Activated CD4-positive, alpha-beta T cell treated with anti-CD3 and anti-CD28 coated beads for 48 hours (primary cell): ENCODE measurements at places on chromosomes 2 and 18.

- DNase-seq, result no peak
These were observed 3.0 kb downstream of the ACOXL start for GRCh38 chr2:110735366-110735765.

GRCh38 chr2:14301331-14301730, 331.2 kb upstream of the LRATD1 start:
- DNase-seq, result no peak

- DNase-seq, result no peak
These were observed 310.6 kb upstream of the ZEB2 start for GRCh38 chr2:144830543-144830942.

- DNase-seq, result no peak
These were observed 48.6 kb downstream of the NRP2 start for GRCh38 chr2:205730701-205731582.

GRCh38 chr2:238994876-238995275, 147.0 kb downstream of the TWIST2 start:
- DNase-seq, result no peak

- no peak for DNase-seq
These were observed 358.9 kb upstream of the ETAA1 start for GRCh38 chr2:67038195-67038594.

- no peak for DNase-seq
These were observed 1.4 kb downstream of the LAMA1 start for GRCh38 chr18:7116001-7116730.

- DNase-seq, result no peak
These were observed 273.5 kb upstream of the HDAC4 start for GRCh38 chr2:239674101-239674980.

DNA sequence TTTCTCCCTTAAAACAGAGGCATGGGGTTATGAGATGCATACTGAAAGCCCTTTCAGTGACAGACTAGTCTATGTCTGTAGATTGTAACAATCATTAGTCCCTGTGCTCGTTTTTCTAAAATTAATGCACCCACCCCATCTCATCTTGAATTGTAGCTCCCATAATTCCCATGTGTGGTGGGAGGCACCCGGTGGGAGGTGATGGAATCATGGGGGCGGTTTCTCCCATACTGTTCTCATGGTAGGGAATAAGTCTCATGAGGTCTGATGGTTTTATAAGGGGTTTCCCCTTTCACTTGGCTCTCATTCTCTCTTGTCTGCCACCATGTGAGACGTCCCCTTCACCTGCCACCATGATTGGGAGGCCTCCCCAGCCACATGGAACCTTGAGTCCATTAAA, 100.9 kb downstream of the AP1S3 start:
- DNase-seq, result no peak

DNA sequence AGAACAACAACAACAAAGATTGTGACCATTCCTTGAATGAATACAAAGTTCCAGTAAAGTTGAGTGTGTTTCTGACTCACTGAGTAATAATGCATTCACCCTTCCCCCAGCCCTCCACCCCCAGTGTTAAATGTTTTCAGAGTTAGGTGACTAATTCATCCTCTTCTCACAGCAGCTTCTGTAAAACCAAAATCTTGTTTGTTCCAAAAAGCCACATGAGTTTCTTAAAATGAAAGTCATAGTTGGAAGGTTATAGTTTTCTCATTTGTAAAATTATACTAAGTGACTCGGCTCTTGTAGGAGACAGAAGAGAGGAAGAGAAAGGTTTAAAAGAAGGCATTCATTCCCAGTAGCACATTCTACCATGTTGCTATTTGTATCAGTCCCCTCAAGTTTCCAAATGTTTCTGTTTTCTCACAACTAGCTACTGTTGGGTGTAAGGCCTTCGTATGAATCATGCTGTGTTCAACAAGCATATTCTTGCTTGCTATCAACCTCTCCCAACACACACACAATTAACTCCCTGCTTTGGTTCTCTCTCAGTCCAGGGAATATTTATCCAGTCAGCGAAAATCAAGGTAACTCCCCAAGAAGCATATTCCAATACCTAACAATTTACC, 75.3 kb downstream of the MBD2 start:
- DNase-seq, result peak; percentile 76

DNA sequence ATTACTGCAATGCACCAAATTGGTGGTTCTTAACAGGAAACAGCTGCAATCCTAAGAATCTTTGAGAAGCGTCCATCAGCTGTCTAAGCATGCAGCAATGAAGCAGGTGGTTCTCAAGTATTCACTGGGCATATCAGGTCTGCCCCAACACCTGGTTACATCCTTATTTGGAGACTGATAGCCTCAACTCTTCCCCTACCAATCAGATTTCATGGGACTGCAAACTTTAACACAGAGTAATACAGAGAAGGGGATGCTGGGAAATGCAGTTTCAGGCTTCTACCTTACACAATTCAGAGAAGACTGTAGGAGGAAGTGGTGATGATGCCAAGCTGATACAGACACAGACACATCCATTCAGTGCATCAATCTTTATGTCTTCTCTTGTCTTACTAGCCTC, 240.5 kb downstream of the BCL2 start:
- no peak for DNase-seq

GRCh38 chr2:38438883-38439612, 62.0 kb upstream of the ATL2 start:
- peak; percentile 5 for DNase-seq

- no peak for DNase-seq
These were observed 44.4 kb downstream of the ALPK2 start for GRCh38 chr18:58584200-58585127.

DNA sequence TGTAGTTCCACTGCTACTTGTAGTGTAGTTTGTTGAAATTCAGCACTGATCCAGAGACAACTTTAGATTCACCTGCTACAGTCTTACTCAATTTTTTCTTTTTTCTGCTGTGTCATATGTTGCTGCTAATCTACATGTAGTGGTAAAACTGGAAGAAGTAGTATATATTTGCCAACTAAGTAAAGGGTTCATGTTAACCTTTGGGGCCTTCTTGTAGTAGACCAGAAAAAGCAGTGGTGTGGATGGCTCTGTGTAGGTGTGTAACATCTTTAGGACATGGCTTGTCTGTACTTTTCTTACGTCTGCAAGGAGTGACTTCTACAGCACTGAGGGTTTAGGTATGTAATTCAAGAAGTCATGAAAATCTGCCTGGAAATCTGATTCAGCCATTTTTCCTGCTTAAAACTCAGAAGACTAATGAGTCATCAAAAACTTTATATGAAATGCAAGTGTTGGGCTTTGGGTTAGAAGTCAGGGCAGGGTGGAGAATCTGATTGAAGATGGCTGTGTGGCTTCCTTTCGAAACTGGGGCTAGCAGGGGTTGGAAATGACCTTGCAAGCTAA, 8.4 kb downstream of the PTPRM start:
- no peak for DNase-seq

GRCh38 chr2:220191031-220191430, 563.6 kb downstream of the SLC4A3 start:
- DNase-seq, result no peak

- no peak for DNase-seq
These were observed 81.0 kb upstream of the PPM1B start for GRCh38 chr2:44087714-44088092.

GRCh38 chr2:127196549-127196948, 23.6 kb downstream of the CYP27C1 start:
- no peak for DNase-seq

GRCh38 chr2:228853151-228853550, 417.9 kb downstream of the PID1 start:
- no peak for DNase-seq

GRCh38 chr2:230016844-230017243, 51.9 kb downstream of the SLC16A14 start:
- DNase-seq, result no peak

DNA sequence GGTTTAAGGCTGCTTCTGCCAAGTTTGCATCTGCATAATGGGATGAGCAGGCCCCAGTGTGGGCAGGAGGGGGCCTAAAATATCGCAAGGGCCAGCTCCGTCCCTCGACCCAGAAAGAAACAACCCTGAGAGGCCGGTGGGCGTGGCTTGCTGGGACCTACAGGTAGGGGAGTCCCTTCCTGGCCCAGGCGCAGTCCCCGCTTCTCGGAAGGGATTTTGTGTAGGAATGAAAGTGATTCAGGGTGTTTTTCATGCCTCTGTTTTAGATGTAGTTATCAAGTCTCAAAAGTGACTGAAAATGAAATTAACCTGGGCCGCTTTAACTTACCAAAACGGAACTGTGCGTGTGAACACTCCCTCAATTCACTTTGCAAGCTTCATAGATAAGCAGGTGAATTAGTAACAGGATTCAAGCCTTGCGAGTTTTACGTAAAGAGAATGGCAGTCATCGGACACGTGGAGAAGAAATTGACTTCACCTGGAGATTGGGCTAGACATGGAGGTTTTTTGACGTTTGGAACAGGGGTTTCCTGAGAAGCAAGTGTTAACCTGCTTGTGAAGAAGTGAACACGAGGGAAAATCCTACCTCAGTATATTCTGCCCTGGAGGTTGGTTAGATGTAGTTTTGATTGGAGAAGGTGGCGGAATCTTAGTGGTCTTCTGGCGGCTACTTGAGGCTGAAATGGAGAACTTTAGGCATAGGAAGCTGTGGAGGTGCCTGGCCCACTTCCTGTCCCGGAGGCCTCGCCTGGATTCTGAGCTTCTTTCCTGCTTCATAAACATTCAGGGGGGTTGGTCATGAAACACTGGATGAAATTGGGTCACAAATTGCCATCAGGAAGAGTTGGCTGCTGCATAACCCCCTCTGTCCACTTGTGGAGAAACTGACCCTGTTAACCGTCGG, 1.7 kb downstream of the NCK2 start:
- DNase-seq, result peak; percentile 97

- no peak for DNase-seq
These were observed 28.5 kb downstream of the NOL4 start for GRCh38 chr18:34196256-34196655.

DNA sequence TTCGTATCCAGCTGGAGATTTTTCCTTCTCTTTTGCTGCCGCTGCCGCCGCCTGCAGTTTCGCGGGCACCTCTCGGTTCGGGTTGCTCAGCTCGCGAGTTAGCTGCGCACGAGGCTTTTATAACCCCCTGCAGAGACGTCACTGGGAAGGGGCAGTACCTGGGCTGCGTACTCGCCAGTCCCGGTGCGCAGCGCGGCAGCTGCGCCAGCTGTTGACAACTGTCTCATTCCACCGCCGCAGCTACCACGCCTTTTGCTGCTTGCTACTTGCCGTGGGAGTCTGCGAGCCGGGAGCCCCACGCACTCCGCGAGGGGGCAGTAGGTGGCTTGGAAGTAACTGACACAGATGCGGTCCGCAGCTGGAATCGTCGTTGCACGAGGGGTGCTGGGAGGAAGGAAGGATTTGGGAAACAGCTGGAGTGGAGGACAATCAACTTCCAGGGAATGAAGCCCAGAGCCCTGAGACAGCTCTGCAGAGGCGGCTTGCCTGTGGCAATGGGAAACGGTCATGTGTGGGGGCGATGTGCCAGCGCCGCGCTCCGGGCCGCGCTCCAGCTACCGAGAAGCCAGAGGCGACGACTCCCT, at the start of gene TACR1:
Gene TACR1 (minus strand): TSS at position 93 of the 584 bp plus-strand sequence. CDS start 586 bp downstream, outside the sequence.
- DNase-seq, result peak; percentile 71

- no peak for DNase-seq
These were observed 18.9 kb downstream of the ATG16L1 start for GRCh38 chr2:233270366-233270765.

DNA sequence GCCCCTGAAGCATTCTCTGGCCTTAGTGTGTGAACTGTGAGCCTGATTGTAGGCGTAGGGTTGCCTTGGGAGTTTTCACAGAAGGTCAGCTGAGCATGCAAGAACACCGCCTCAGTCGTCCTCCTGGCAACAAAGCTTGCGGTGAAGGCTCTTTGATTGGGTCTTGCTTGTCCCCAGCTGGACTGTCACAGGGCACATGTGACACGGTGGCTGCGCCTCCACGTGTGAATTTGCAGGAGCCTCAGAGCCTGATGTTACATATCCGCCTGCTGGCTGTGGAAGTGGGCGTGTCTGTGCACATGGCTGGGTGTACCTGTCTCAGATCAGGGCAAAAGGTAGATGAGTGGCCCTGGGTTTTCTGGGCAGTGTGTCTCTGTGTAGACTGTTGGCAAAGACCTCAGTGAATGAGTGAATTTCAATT, 228.7 kb downstream of the HAUS1 start:
- peak; percentile 17 for DNase-seq

GRCh38 chr2:33131749-33132148, 185.0 kb downstream of the LTBP1 start:
- DNase-seq, result no peak

DNA sequence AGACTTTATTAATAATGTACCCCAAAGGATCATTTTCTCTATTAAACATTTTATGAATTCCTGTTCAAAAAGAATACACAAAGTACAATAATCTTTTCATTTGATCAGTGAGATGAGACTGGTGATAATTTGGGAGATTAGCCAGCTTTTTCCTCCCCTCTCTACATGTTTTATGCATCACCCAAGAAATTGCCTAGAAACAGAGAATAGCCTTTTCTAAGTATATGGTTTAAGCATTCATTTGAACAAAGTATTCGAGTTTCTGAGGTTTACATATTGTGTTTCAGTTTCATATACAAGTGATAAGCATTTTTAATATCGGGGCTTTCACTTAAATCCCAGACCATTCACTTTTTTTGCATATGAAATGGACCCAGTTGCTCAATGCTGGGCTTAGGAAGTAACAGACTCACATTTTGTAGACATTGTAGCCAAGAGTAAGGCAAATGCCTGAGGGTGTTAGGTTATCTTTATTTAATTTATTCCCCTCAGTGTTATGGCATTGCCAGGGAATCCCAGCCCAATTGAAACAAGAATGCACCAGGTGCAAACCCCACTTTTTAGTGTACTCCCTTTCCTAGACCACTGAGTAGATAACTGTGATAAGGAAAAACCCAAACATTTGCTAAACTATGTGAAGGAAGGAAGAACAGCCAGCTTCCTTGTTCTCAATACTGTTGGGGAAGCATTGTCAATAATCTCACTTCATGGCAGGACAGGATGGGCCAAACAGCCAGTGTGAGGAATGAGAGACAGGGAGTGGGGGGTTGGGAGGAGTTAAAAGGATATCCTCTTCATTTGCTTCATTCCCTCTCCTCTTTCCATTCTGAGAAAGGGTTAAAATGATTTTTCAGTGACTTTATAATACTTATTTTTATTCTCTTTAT, 3.5 kb downstream of the CPO start:
- no peak for DNase-seq

- no peak for DNase-seq
These were observed at the start of gene OTOF for GRCh38 chr2:26477911-26478253. Gene OTOF, minus strand, starts transcription at chr2:26478124.

DNA sequence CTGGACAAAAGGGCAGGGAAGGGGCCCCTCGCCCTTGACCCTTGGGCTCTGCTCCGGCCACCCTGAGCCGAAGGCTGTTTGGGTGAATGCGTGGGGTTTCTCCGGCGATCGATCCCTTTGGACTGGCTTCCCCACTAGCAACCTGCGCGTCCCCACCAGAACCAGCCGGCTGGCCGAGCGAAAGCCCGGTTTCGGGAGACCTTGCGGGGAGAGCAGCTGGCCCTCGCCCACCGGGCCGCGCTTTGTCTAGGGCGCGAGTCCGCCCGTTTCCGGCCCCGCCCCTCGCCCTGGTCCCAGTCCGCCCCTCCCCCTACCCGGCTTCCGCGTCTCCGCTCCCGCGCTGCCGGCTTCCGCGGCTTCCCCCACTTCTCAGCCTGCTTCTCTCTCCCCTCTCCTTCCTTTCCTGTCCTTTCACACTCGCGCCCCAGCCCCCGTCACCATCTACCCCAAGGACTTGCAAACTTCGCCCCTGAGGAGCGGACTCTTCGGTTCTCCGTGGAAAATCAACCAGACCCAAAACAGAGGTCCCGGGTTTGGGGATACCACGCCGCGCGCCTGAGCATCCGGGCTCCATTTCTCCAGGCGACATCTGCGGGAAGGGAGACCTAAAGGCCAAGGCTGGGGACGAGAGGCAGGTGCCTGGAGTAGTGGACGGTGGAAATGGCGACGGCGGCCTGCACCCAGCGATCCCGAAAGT, 48.0 kb upstream of the ATP6V1B1 start:
- DNase-seq, result peak; percentile 64
